ENCODE measurements at places on chromosomes 4 and X.

- no peak for DNase-seq
These were observed 6.6 kb downstream of the FBXL5 start for GRCh38 chr4:15648600-15648999.

GRCh38 chrX:138057883-138058282 lies 492.0 kb downstream of the ZIC3 start:
- no peak for DNase-seq

GRCh38 chrX:119734897-119735339 lies 23.5 kb upstream of the SOWAHD start:
- peak; percentile 26 for DNase-seq

DNA sequence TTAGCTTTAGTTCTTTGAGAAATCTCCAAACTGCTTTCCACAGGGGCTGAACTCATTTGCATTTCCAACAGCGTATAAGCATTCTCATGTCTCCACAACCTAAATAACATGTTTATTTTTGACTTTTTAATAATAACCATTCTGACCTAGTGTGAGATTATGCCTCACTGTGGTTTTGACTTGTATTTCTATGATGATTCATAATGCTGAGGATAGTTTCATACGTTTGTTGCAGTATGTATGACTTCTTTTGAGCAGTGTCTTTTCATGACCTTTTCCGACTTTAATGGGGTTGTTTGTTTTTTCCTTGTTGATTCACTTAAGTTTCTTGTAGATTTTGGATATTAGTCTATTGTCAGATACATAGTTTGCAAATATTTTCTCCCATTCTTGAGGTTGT lies 1833.0 kb upstream of the PCDH10 start:
- DNase-seq: no peak

- DNase-seq: no peak
These were observed 134.9 kb downstream of the SLC4A4 start for GRCh38 chr4:71473541-71474240.

DNA sequence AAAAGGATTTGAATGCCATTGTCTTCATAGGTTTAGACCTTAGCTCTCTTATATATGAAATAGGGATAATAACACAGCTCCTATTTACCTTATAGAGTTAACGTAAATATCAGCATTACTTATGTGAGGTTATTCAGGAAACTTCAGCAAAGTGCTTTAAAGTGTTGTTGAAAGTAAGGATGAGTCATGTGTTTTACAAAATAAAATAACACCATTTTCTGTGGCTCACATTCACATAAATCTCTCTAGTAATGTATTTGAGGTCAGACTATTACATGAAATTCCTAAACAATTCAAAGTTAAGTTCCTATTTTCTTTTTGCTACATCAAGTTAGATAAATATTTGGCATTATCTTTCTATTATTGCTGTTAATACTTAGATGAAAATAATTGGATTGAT lies 2.9 kb downstream of the GNRHR start:
- no peak for DNase-seq

- DNase-seq: no peak
These were observed 14.0 kb downstream of the RTL5 start for GRCh38 chrX:72117636-72118210.

GRCh38 chrX:130024127-130024526 lies 41.7 kb downstream of the BCORL1 start:
- DNase-seq: peak; percentile 79

DNA sequence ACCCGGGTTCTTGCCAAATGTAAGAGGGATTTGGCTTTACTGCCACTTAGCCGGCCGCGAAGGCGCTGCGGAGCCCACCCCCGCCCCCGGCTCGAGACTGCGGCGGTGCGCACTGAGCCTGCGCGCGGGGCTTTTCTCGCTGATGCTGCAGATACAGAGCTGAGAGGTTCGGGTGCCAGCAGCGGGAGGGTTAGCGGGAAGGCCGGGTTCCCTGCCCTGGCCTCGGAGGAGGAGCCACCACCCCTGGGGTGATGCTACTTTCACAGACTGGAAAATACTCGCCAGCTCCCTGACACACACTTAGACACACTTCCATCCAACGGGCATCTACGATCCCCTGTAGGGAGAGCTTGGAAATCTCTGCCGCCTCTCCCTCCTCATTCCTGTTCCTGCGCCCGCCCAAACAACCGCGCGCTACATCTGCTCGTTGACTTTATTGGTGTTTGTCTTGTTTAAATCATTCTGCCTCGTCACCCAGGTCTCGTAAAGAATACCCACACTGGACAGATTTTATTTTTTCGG lies 2.1 kb upstream of the PCDH7 start:
- peak; percentile 26 for DNase-seq

- DNase-seq: no peak
These were observed 104.8 kb upstream of the CXCL13 start for GRCh38 chr4:77500801-77501200.

DNA sequence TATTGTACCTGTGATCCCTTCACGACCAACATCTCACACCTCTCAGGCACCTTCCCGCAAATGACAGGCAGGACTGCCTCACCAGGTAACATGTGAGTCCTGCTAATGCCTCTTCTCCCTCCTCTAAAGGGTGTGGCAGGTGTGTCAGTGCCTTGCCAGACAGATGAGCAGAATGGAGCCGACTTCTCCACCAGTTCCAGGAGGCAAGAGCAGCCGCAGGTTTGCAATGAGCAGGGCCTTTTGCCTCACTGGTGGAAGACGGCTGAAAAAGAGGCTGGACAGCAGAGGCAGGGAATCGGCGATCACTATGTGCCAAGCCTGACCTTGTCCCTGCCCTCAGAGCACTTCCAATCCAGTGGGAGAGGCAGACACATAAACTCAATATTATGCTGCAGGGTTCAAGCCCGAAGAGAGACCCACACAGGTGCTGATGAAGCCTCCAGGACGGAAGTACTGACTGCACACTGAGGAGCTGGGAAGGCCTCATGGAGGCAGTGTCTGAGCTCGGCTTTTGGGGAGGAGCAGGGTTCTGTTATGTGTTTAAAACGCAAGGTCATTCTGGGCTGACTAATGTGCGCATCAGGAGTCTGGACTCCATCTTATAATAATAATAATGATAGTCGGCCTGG lies 57.9 kb downstream of the C4orf50 start:
- no peak for DNase-seq

GRCh38 chr4:184309241-184310170 lies 91.8 kb upstream of the ENPP6 start:
- DNase-seq: no peak

DNA sequence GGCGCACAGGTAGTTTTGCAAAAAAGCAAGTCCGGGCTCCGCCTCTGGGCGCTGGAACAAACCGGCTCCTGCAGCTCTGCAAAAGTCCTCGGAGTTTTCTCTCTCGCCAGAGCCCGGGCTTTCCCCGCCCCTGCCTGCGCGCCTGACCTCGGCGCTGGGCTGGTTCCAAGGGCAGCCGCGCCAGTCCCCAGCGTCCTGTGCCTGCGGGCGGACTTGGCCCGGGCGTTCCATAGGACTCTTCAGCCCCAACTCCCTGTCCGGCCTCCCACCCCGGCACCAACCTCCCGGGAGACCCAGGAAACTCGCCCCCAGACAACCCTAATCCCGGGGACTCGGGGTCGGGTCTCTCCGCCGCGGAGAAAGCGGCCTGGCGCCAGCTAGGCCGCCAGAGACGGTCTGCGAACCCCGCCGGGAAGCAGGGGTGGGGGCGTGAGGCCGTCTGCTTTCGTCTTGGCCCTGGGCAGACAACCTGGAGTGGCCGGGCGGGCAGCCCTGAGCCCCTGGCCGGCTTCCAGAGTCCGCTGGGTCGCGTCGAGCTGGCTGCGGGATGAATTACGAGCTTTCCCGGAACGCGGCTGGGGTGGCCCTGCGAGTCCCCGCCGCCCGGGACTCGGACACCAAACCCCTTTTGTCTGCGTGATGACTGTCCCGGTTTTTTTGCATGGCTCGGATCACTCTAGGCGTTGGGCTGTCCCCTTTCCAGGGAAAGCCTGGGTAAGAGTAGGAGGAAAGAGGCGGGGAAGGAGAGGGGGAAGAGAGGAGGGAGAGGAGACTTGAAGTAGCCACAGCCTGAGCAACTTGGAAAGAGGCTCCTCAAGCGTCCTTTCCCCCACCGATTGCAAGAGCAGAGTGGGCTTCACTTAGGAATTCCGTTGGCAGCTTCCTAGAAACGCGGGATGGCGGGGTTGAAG lies 916 bp downstream of the MXRA5 start:
- peak; percentile 43 for DNase-seq

DNA sequence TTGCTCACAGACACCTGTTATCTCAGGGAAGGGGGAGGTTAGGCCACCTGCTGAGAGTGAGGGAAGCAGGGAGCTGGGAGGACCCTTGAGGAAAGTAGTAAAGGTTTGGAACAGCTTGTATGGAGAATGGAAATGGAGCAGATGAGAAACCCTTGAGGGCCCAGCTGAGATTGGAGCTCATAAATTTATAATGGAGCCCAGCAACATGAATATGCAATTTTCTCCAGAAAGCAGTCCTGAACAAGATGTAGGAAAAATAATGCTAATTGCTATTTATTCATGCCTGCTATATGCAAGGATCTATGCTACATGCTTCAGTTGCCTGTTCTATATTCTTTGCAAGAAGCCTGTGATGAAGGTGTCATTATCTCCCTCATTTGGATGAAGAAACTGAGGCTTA lies 67.5 kb upstream of the LEF1 start:
- no peak for DNase-seq

DNA sequence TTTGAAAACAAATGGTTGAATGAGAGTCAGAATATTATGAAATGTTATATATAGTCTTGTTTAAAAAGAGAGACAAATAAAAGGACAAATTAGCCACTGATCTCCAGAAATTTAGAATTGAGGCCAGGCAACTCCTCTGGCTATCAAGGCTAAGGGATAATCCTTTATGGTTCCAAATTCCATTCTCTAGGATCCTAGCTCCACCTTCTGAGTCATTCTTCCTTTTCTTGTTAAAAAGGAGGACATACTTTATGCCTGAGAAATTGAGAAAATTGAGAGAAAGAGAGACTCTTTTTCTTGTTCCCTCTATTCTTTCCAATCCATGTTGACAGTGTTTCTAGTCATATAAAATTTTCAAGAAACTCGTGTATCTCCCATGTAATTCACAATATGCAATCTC lies 1299.5 kb downstream of the FSTL5 start:
- no peak for DNase-seq

GRCh38 chrX:78839711-78840110 lies 92.2 kb downstream of the LPAR4 start:
- DNase-seq: no peak

DNA sequence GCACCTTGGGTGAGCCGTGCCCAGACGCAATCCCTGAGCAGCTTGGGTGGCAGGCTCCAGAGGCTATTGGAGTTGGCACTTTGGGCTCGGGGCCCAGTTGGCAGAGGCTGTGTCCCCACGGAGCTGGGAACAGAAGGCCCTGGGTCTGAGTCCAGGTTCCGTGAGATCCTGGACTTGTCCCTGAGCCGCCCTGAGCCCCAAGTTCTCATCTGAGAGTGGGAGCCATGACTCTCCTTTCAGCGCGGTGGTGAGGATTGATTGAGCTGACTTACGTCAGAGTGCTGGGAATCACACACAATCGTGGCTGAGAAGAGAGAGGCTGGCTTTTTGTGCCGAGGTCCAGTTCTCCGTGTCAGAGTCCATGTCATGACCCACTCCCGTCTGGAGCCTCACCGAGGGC lies 98.0 kb downstream of the PSAPL1 start:
- DNase-seq: no peak

Data from mucosa of gallbladder (tissue), 1 donor.